Stimulated activated CD8-positive, alpha-beta memory T cell treated with anti-CD3 and anti-CD28 coated beads, Interleukin-12 subunit alpha, Interleukin-12 subunit beta, amount 100 ng/mL, for 4 hours (primary cell): ENCODE measurements at places on chromosomes 6 and 20.

DNA sequence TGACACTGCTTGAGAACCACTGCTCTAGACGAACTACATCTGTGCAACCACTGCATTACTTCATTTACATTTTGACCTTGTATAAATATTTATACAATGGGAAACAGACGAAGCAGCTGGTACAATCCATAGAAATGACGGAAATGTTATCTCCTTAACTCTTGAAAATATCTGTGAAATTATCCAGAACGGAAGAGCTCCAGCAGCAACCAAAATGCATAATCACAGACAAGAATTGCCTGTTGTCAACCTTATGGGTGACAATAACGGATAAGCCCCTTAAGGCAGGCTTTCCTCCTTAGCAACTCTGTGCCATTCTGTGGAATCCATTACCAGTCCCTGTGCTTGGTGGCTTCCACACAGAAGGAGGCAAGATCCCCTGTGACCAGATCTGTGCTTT, 115.4 kb downstream of the DTNBP1 start:
- no peak for DNase-seq

- DNase-seq, result no peak
Measured at GRCh38 chr20:61957961-61958715, 107.5 kb downstream of the TAF4 start.

DNA sequence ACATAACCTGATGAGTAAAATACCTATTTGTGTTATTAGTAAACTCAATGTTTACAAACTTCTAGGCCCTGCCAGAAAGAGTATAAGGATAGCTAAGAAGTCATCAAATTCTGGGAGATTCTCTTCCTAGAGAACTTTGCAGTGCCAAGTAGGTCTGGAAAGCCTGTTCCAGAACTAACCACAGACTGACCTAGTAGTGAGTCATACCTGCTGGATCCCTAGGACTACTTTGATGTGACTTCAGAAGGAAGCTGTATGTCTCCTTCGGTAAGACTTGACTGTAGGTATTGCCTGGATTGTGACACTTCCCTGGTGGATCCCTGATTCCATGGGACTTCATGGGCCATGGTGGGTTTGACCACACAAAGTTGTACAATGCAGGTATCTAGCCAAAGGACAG, 131.7 kb downstream of the DNAH8 start:
- no peak for DNase-seq

- DNase-seq, result no peak
Measured at GRCh38 chr6:163954088-163954775, 539.7 kb downstream of the QKI start.

GRCh38 chr6:34656378-34657036, 40.1 kb downstream of the ILRUN start:
- DNase-seq, result no peak

DNA sequence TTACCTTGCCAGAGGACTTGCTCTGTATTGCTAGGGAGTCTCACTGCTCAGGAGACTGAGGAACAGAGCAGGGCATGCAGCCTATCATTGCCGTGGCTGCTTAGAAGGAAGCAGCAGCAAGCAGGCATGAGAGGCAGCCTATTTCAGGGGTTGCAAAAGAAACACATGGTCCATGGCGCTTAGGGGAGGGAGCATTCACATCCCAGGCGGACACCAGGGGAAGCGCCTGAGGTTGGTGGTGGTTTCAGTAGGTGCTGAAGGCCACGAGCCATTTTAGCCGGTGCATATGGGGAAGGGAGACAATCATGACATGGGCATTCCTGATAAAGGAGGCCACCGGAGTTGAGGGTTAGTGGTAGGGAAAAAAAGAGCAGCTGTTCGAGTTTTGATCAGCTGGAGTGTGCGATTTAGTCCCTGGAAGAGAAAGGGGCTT, 20.9 kb downstream of the FARS2 start:
- no peak for DNase-seq

GRCh38 chr6:40802481-40802880, 215.3 kb upstream of the LRFN2 start:
- DNase-seq, result no peak
